ENCODE measurements at places on chromosomes 3 and 15.

DNA sequence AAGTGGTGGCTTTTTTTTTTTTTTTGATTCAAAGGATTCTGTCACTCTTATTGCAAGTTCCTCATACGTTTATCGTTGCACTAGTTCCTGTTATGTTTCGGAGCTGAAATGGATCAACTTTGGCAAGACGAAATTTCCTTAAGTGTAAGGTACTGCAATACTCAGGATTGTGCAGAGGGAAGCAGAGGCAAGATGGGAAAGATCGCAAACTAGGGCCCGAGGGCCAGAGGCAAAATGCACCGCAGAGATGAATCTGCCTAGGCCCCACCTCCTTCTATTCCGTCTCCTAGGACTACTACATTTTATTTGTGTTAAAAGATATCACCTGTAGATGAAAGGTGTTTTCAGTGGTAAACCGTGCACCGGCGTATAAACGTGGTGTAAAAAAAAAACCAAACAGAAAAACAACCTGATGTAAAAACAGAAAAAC, 331 bp downstream of the RNU6-1 start:
- DNase-seq, result no peak

DNA sequence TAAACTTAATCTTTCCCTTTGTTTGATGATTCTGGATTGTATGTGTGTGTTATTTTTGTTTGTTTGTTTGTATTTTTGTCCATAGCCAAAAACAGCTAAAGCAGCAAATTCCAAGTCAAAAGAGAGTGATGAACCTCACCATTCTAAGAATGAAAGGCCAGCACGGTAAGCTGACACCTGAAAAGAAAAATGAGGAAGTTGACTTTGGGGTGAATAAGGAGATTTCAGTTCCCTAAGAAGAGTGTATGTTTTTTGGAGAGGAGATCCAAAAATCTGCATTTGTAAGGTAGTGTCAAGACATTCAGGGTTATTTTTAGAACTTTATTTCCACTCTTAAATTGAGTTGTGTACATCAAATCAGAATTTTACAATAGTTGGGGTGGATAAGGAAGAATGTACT, 52.3 kb upstream of the UTS2B start:
- no peak for DNase-seq

- no peak for DNase-seq
Observed at GRCh38 chr3:177361081-177361938, 164.0 kb upstream of the TBL1XR1 start.

DNA sequence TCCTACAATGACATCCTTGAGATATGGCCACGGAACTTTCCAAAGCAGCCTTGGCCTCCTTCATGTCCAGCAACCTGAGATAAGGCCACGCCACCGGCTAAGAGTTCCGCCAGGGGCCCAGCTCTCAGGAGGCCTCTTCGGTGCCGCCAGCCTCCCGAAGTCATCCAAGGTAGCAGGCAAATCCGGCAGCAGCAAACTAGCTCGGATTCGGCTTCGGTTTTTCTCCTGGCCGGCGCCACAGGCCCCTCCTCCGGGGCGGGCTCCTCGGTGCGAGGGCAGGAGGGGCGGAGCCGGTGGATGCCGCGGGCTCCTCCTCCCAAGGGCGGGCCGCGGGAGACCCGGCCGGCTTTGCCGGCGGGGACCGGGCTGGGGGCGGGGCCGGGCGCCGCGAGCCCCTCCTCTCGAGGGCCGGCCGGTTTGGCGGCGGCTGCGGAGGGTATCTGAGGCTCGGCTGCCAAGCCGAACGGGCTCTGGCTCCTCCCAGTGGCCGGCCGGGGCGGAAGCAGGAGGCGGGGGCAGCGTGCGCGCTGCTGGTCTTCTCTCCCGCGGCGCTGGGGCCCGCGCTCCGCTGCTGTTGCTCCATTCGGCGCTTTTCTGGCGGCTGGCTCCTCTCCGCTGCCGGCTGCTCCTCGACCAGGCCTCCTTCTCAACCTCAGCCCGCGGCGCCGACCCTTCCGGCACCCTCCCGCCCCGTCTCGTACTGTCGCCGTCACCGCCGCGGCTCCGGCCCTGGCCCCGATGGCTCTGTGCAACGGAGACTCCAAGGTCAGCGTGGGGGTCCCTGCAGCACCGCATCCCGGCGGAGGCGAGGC, at the start of gene GMPS:
Gene GMPS, plus strand, starts transcription at position 518 of the 812 bp plus-strand sequence. Its CDS starts 221 bp downstream, at position 739.
- DNase-seq, result peak; percentile 94

GRCh38 chr3:119222391-119222790, 18.3 kb downstream of the B4GALT4 start:
- no peak for DNase-seq

DNA sequence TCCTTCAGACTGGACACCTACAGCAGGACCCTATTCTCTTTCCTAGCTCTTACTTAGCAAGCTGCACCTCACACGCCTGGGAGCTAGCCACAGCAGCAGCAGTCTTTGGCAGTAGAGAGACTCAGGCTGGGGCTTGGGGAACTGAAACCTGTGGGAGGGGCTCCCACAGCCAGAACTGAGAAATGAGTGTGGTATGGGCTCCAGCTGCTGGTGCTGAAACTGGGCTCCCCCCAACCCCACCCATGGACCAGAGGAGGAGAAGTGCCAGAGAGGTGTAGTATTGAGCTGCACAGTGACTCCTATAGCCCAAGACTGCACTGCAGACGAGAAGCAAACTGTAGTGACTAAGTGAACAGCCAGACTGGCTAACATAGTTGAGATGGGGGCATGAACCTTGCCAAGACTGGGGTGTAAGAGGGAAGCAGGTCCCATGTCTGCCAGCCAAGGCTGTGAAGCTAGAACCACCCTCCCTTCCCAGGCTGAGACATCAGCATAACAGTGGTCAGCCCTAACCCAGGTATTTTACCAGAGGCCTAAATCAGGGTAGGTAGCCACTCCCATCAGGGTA, 62.5 kb downstream of the MYO5A start:
- no peak for DNase-seq

GRCh38 chr3:193841581-193841980, 248.6 kb downstream of the OPA1 start:
- DNase-seq, result no peak

GRCh38 chr15:72486144-72486543, 12.0 kb downstream of the ARIH1 start:
- no peak for DNase-seq

All from stimulated activated CD4-positive, alpha-beta T cell treated with anti-CD3 and anti-CD28 coated beads, TNF-alpha, amount 100 ng/mL, for 1 hour (primary cell).